Naive thymus-derived CD8-positive, alpha-beta T cell (primary cell): ENCODE measurements at places on chromosomes 11 and 22. TPM values are rescaled to one million over a fixed set of nuclear protein-coding genes. Genes with fewer than 3 reads are reported as not detected.

DNA sequence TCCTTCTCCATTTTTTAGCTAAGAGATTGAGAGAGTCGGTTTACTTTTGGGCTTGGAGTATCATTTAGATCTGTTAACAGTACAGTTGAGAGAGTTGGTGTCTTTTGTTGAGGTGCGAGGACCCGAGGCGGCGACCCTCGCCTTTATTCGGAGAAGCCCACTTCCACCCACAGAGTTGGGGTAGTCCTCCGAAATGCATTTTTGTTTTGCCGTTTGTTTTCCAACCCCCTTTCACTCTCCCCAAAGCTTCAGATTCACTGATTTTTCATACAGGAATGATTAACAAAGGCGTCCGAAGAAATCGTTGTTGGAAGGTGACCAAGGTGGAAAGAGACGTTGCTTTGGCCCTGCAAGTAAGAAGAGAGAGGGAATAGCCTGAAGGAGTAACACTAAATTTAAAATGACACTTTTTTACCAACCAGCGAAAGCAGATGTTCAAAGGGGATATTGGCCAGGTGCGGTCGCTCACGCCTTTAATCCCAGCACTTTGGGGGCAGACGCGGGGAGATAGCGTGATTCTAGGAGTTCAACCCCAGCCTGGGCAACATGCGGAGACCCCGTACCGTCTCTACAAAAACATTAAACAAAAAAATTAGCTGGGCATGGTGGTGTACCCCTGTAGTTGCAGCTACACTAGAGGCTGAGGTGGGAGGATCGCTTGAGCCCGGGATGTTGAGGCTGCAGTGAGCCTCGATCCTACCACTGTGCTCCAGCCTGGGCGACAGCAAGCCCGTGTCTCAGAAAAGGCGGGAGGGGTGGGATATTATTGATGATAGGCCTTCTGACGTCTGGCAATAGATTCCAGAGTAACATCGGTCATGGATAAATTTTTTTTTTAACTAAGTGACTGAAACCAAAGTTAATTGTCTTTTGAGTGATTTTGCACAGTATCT is 899 bp upstream of the RAB30 start:
- H3K4me1 ChIP-seq, result peaks cover 35% of the 10 kb centered on the region
- DNase-seq, result no peak
- H3K27ac ChIP-seq, result no peak overlapping the region
- H3K4me3 ChIP-seq, result no peak overlapping the region

- peaks cover 50% of the 10 kb centered on the region for H3K4me1 ChIP-seq
- peak overlapping the region; percentile 96 for H3K27ac ChIP-seq
- DNase-seq, result peak; percentile 11
- no peaks in the 10 kb centered on the region for H3K27me3 ChIP-seq
- H3K36me3 ChIP-seq, result no peaks in the 10 kb centered on the region
Observed at GRCh38 chr22:19448076-19448607, 631 bp upstream of the C22orf39 start.

DNA sequence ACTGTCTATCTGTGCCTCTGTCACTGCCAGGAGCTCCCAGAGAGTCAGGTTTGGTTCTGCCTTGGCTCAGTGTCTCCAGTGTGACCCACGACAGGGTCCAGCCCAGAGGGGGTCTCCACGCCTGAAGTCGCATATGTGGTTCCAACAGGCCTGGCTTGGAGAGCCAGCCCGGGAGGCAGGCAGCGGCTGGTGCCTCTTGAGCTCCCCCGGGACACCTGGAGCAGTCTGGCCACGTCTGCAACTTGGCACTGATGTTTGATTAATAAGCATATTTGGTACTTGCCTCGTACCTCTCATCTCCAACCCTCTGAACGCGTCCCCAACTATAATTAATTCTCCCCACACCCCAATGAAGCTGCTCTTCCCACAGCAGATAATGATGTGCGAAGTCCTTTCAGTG is 31.7 kb upstream of the SHISAL1 start:
- H3K4me3 ChIP-seq, result no peak overlapping the region
- no peaks in the 10 kb centered on the region for H3K36me3 ChIP-seq
- no peak for DNase-seq
- no peak overlapping the region for H3K27ac ChIP-seq
- H3K4me1 ChIP-seq, result no peaks in the 10 kb centered on the region

DNA sequence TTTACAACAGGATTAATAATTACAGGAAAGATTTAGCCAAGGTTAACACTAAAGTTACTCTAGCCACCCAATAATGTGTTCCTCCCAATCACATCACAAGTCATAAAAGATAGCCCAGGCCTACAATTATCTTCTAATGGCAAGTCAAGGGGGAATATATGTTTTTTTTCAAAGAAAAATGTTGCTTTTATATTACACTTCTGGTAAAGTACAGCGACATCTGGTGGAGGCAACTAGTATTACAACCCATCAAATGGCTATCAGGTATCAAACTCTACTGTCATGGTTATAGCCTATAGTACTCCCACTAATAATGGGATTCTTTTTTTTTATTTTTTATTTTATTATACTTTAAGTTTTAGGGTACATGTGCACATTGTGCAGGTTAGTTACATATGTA is 71.8 kb downstream of the XRRA1 start:
- peaks cover 47% of the 10 kb centered on the region for H3K36me3 ChIP-seq
- no peaks in the 10 kb centered on the region for H3K4me1 ChIP-seq
- no peak overlapping the region for H3K27ac ChIP-seq
- H3K4me3 ChIP-seq, result no peak overlapping the region

- no peaks in the 10 kb centered on the region for H3K36me3 ChIP-seq
- H3K4me1 ChIP-seq, result no peaks in the 10 kb centered on the region
- H3K27me3 ChIP-seq, result no peaks in the 10 kb centered on the region
- DNase-seq, result no peak
- no peak overlapping the region for H3K4me3 ChIP-seq
Observed at GRCh38 chr11:1415631-1416030, 25.9 kb downstream of the BRSK2 start.

- no peak overlapping the region for H3K4me3 ChIP-seq
- no peaks in the 10 kb centered on the region for H3K27me3 ChIP-seq
- H3K27ac ChIP-seq, result no peak overlapping the region
- no peak for DNase-seq
- H3K4me1 ChIP-seq, result no peaks in the 10 kb centered on the region
- peaks cover 2% of the 10 kb centered on the region for H3K36me3 ChIP-seq
Observed at GRCh38 chr11:27563201-27563600, 56.6 kb upstream of the LIN7C start.

GRCh38 chr11:87265979-87266378 is 228.2 kb downstream of the TMEM135 start:
- no peak for DNase-seq
- no peaks in the 10 kb centered on the region for H3K27me3 ChIP-seq
- no peaks in the 10 kb centered on the region for H3K36me3 ChIP-seq
- no peak overlapping the region for H3K4me3 ChIP-seq

DNA sequence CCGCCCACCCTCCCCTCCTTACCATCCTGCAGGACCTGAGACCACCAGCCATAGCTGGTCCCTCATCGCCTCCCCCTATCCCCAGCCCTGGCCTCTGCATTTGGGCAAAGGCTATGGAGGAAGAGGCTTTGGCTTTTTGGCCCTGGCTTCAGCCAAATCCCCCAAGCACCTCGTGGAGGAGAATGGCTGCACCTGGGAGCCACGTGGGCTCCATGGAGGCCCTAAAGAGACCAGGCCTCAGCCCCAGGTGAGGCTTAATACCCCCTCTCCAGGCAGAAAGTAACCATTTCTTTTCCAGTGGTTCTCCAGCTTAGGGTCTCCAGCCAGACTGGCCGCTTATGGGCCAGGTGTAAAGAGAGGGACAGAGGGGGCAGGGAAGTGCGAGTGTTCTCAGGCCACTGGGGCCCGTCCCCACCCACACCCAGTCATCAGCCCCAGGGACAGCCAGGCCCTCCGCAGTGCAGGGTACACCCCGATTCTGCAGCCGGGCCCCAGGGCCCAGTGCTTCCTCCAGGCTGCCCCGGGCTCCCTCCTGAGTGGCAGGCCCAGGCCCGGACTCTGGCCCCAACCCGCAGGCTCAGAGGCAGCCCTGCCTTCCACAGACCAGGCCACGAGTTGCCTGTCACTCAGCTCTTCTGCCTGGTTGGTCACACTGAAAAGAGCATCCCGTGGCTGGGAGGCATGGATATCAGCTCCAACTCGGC is 26.4 kb downstream of the CDKN1C start:
- DNase-seq, result no peak
- peaks cover 16% of the 10 kb centered on the region for H3K27me3 ChIP-seq
- H3K4me3 ChIP-seq, result no peak overlapping the region
- no peaks in the 10 kb centered on the region for H3K4me1 ChIP-seq
- H3K27ac ChIP-seq, result no peak overlapping the region

- peaks cover 37% of the 10 kb centered on the region for H3K36me3 ChIP-seq
- H3K27ac ChIP-seq, result no peak overlapping the region
- DNase-seq, result no peak
Observed at GRCh38 chr11:112412383-112412782, 151.7 kb upstream of the PLET1 start.

DNA sequence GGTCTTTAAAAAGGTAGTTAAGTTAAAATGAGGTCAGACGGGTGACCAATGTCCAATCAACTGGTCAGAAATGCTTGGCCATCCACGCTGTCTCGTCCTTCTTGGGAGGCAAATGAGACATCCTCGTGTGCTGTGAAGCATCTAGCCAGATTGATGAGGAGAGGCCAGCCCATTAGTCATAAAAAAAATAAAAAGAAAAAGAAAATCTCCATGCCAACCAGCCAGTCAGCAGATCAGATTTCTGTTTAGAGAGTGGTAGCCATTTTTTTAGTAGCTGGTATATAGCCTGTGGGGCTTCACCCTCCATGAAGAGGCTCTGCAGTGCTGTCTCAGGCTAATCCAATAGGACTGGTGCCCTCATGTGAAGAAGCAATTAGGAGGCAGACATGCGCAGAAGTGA is 343.1 kb upstream of the SYN3 start:
- no peak overlapping the region for H3K27ac ChIP-seq
- no peak for DNase-seq
- H3K36me3 ChIP-seq, result no peaks in the 10 kb centered on the region
- no peaks in the 10 kb centered on the region for H3K4me1 ChIP-seq
- H3K27me3 ChIP-seq, result no peaks in the 10 kb centered on the region

- no peak overlapping the region for H3K27ac ChIP-seq
- no peak overlapping the region for H3K4me3 ChIP-seq
- no peaks in the 10 kb centered on the region for H3K4me1 ChIP-seq
- H3K36me3 ChIP-seq, result no peaks in the 10 kb centered on the region
Observed at GRCh38 chr11:117523680-117524079, 196.0 kb downstream of the CEP164 start.

GRCh38 chr22:32328306-32329201 is 29.1 kb upstream of the RFPL3 start:
- no peak overlapping the region for H3K27ac ChIP-seq
- peaks cover 22% of the 10 kb centered on the region for H3K27me3 ChIP-seq
- peak; percentile 2 for DNase-seq
- H3K36me3 ChIP-seq, result no peaks in the 10 kb centered on the region

- peak overlapping the region; percentile 66 for H3K4me3 ChIP-seq
- H3K27me3 ChIP-seq, result peaks cover 1% of the 10 kb centered on the region
- peaks cover 2% of the 10 kb centered on the region for H3K4me1 ChIP-seq
- no peak for DNase-seq
- H3K27ac ChIP-seq, result no peak overlapping the region
- H3K36me3 ChIP-seq, result no peaks in the 10 kb centered on the region
Observed at GRCh38 chr11:72643547-72643946, 30.7 kb downstream of the PDE2A start.

DNA sequence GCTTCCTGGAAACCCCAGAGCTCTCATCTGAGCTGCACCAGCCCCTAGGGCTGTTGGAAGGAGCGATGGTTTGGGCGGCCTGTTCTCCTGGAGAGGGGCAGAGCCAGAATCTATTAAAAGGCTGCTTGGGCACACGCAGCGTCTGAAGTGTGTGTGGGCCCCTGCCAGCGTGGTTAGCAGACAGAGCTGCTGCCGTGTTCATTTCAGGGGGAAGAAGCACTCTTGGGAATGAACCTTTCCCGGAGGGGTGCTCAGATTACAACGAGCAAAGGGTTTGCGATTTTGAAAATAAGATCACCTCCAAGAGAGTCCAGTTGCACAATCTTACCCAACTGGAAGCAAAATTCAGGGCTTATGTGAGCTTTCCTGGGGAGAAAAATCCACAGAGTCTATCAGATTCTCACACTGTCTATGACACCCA is 12.9 kb downstream of the ANO1 start:
- H3K27ac ChIP-seq, result no peak overlapping the region
- no peaks in the 10 kb centered on the region for H3K4me1 ChIP-seq
- H3K36me3 ChIP-seq, result no peaks in the 10 kb centered on the region
- DNase-seq, result no peak
- no peak overlapping the region for H3K4me3 ChIP-seq

- H3K4me1 ChIP-seq, result no peaks in the 10 kb centered on the region
- no peak for DNase-seq
- H3K27ac ChIP-seq, result no peak overlapping the region
- H3K27me3 ChIP-seq, result no peaks in the 10 kb centered on the region
- no peaks in the 10 kb centered on the region for H3K36me3 ChIP-seq
Observed at GRCh38 chr11:96708219-96708878, 318.5 kb downstream of the JRKL start.

- H3K36me3 ChIP-seq, result no peaks in the 10 kb centered on the region
- DNase-seq, result no peak
- H3K4me1 ChIP-seq, result no peaks in the 10 kb centered on the region
- H3K4me3 ChIP-seq, result no peak overlapping the region
- no peak overlapping the region for H3K27ac ChIP-seq
Observed at GRCh38 chr11:115626414-115626813, 122.2 kb upstream of the CADM1 start.

- peaks cover 21% of the 10 kb centered on the region for H3K4me1 ChIP-seq
- no peak overlapping the region for H3K4me3 ChIP-seq
- no peak for DNase-seq
- H3K27ac ChIP-seq, result no peak overlapping the region
Observed at GRCh38 chr11:119749006-119749565, 20.1 kb upstream of the NECTIN1 start.

DNA sequence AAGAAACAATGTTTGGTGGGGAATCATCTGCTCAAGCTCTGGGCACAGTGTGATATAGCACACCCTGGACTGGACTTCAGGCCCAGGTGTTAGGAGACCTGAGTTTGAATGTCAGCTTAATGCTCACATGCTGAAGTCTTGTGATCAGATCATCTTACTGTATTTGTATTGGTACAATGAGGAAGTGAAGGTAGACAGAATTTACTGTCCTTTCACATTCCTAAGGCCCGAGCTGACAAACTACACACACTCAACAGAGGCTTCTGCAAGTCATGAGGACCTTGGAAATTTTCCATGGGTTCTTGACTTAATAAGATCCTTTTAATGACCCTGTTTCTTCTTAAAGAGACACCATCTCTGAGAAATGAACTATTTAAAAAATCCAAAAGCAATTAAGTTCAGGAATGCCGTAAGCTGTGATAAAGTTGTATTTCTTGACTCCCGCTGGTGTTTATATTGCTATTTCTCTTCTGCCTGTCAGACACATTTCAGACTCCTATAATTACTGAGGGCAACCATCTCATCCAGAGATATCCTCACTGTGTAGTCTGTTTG is 802.0 kb downstream of the DLG2 start:
- no peaks in the 10 kb centered on the region for H3K4me1 ChIP-seq
- H3K27ac ChIP-seq, result no peak overlapping the region
- H3K4me3 ChIP-seq, result no peak overlapping the region
- no peaks in the 10 kb centered on the region for H3K27me3 ChIP-seq
- DNase-seq, result no peak

Gene OR52N4
- 2.2 TPM for total RNA-seq

Gene TSSK2
- not detected for total RNA-seq

Gene FDXACB1
- total RNA-seq, result 5.9 TPM

Gene SPI1
- total RNA-seq, result 4.7 TPM

Gene LMO2
- 0.99 TPM for total RNA-seq

Gene RPL3
- 3,621 TPM for total RNA-seq

Gene WNT7B
- total RNA-seq, result not detected

Gene CLMP
- 0.08 TPM for total RNA-seq

Gene MUC6
- total RNA-seq, result not detected

Gene GDPD4
- not detected for total RNA-seq

Gene TEX54
- total RNA-seq, result 0.91 TPM
